ENCODE measurements at places on chromosomes 4 and X. TPM values are rescaled to one million over a fixed set of nuclear protein-coding genes. Genes with fewer than 3 reads are reported as not detected.

The SCML2 gene
- total RNA-seq, result 7.1 TPM

The MAOB gene
- 0.82 TPM for total RNA-seq

The TNIP3 gene
- total RNA-seq, result not detected

DNA sequence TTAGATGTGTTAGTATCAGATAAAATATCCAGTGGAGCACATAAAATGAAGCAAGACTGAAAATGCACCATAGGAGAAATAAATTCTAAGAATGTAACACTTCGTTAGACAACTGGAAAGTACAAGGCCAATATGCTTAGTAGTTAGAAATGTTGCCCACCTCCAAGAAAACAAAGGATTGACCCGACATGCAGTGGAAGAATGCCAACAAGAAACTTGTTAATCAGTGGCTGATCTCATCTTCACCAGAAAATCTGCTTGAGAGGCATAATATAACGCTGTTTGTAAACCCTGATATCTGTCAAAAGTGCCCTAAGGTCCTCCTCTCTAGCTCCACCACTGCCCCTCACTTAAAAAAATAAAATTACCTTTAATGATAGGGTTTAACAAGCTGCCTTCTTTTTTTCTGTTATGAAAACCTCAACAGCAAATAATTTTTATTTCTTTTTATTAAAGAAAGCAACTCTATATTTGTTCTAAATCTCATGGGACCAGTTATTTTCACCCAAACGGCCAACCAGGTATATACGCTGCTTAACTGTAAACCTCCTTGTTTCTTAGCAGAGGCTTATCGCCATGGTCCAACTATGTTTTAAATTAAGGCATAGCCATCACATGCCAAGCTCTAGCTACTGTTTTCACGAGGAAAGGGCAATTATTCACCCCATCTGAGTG lies 1.8 kb downstream of the RASGEF1B start:
- DNase-seq, result no peak

DNA sequence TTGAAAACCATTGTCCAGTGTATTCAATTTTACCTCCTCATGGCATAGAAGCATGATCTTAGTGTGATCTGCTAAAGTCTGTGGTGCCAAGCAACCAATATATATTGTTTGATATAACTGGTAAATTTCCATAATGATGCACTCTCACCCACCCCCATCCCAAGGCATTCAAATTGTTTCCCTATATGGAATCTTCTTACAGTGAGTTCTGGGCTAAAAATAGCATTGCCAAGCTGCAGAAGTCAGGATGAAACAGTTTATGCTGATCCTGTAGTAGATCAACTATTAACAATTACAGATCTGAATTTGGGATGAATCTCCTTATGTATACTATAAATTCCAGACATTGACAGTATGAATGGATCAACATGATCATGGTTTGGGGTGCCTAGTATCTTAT lies 20.9 kb downstream of the FGF13 start:
- DNase-seq, result no peak

DNA sequence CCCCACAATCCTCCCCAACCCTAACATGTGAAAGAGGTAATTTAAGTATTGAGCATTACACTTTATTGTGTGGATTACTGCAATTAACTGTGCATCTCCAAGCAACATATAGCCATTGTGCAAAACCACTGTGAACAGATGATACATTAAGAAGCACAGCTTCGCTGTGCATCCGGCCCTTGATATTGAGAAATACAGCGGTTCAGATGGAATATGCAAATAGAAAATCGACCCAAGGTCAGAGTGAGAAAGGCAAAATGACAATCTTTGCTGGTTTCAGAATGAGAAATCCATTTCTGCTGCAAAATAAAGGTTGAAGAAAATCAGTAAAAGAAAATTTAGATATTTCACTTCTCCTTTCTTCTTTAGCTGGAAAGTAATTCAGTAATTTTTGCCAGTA lies 805.9 kb upstream of the GRID2 start:
- no peak for DNase-seq

DNA sequence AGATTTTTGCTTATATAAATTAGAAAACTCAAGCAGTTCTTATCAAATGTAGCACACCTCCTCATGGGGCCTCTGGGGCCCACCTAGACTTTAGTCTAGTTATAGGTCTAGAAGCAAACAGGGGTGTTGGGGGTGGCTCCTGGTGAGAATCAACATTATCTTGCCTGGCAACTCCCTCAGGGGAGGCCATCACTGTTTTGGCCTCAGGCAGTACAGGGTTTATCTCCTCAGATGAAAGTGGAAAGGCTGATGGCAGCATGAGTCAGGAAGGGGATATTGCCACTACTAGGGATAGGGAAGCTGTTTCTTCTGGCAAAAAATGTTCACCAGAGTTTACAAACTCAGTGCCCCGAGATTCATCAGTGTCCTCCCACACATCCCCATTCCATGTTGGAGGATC lies 232.4 kb upstream of the BMP3 start:
- no peak for DNase-seq

DNA sequence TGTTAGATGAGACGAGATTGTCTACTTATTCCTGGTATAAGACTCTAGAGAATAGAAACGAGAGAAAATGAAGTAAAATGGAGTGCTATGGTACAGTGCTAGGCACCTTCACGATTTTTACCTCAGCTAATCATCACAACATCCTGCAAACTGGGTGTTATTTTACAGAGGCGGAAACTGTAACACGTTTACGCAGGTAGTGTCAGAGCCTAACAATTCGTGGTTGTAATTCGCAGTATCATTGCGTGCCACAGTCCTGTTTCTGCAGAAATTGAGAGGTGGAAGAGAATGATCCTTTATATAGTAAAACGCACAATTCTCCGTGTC lies 383 bp upstream of the TBC1D19 start:
- no peak for DNase-seq

DNA sequence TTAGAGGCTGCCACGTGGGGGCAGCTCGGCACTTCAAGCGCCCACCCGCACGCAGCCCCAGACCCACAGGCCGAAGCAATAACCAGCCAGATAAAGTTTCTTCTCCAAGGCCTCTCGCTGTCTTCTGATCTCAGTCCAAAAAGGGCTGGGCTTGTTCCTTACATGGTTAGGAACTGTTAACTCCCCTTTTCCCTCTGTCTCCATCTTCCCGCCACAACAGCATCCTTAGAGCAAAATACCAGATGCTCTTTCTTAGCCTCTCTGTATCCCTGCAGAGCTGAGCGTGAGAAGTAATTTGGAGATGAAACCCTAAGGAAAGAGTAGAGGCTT lies 23.4 kb upstream of the KIAA1210 start:
- DNase-seq, result no peak

DNA sequence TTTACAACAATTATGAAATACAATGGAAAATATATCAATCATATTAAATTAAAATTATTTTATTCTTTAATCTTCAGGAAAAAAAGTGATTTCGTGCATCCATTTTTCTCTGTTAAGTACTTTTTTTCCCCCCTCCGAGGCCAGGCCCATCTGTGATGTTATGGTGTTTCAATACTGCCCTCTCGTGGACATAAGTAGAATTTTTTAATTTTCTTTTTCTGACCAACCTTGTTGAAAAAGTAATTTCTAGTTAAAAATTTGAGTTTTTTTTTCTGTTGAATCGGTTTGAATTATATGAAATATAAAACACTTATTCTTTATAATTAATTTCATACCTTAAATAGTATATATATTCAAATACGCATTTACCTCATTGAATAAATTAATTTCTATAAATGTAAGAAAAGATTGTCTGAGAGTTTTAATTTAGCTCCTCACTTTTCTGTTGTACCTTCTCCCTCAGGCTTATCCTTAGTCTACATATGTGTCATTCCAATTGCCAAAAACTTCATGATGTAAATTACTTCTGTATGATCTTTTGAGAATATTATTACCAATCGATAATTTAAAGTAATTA lies 175.8 kb upstream of the TECRL start:
- no peak for DNase-seq

DNA sequence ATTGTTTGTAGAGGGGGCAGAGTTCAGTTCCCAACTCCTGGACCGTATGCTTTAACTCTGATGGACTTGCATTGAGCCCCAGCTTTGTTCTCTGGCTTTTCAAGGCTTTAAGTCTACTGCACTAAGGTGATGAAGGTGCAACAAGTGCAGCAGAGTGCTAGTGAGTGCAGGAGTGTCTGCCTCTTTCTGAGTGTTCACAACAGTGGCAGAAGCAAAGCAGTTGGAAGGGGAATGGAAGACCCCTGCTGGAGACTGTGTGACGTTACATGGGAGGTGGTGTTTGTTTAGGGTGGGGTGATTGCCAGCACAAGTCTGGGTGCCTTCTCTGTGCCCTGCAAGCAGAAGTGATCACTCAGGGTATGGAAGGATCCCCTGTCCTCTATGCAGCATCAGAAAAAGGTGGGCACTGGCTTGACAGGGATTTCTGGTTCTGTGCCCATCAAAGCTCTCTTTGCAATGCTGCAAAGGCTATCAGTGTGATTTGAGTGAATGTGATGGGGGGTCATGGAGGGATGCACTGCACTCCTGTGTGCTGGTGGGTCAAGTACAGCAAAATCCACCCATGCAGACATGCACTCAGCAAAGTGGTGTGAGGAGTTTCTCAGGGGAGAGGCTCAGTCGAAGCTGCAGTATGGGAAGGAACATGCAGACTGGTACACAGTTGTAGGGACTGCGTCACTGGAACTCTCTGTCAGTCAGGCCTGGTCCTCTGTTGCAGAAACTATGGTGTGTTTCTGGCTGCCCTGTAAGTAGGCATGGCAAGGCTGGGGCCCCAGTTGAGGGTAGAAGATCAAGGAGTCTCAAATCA lies 70.9 kb upstream of the UGT2B7 start:
- DNase-seq, result peak; percentile 9

DNA sequence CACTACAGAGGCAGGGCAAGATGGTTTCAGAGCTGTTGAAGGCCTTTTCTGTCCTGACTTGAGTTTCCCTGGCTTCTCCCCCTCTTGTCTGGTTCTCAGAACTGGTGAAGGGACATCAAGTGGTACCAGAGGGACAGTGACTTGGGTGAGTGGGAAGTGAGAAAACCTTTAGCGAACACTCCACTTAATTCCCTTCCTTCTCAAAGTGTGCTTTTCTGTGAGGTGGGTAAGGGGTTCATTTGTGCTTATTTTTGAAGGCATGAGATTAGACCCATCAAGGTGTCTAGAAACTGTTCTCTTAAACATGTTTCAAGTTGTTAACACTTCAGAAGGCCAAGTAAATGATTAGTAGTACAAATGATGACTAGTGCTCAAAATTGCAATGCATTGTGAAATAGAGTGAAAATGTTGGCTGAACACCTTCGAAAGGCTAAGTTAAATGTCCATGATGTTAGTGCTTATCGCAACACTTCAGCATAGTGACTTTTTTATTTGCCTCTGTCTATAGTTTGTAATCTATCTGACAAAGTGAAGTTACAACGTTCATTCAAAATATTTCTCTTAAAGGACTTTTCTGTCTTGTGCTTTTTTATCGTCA lies 2.8 kb downstream of the AREG start:
- DNase-seq, result no peak

DNA sequence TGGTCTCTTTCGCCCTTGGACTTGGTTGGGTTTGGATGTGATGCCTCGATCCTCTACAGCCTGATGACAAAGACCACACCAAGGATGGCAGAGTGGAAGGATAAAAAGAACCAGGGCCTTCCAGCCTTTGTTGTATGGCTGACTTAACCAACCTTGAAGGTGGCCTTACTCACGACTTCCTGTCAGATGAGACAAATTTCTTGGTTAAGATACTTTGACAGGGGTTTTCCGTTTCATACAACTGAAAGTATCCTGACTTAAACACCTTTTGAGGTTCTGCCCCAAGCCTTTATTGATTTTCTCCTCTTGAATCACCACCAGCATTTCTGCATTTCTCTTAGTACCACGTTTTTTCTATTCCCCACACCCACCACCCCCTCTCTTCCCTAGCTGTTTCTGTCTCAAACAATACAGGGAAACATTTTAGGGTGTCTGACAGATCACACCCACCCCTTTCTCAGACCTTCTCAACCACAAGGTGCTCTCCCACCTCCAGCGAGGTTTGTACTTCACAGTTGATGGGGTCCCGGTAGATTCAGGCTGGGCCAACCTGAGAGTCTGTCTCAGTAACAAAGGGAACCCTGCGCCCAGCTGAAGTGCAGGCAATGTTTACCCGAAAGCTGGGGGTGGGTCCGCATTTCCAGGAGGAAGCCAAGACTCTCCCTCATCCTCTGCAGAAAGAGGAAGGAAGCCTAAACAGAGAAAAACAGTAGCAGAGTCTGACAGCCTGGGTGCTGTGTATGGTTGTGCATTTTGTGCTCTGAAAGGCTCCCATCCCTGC lies 5.0 kb upstream of the TSPAN5 start:
- DNase-seq, result no peak

GRCh38 chr4:48667148-48667547 lies 112.9 kb downstream of the FRYL start:
- DNase-seq, result no peak
